Natural killer cell (primary cell): ENCODE measurements at places on chromosomes 1 and 21. TPM values are rescaled to one million over a fixed set of nuclear protein-coding genes. Genes with fewer than 3 reads are reported as not detected.

DNA sequence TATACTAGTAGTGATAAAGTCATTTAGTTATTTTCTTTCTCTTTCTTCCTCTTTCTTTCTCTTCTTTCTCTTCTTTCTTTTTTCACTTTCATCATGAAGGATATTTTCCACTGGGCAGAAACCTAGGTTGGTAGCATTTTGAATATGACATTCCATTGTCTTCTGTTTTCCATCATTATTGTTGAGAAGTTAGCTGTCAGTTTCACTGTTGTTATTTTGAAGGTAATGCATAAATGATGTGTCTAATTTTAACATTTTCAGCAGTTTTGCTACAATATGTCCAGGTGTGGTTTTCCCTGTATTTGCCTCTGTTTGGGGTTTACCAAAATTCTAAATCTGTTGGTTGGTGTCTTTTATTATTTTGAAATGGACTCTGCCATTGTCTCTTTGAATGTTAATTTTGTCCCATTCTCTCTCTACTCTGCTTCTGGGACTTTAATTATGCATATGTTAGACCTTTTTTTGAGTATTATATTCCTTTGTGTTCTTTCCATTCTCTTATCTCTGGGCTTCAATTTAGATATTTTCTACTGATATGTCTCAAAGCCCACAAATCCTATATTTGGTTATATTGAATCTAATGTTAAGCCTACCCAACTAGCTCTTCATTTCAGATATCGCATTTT, 96.7 kb downstream of the HFM1 start:
- no peaks in the 10 kb centered on the region for H3K4me1 ChIP-seq
- H3K4me3 ChIP-seq = no peak overlapping the region
- H3K27ac ChIP-seq = no peak overlapping the region
- no peak for DNase-seq

The PRAMEF17 gene
- total RNA-seq = not detected

The SPRR1B gene
- not detected for total RNA-seq

The PRRX1 gene
- not detected for total RNA-seq
